ENCODE measurements at places on chromosomes 7 and 10.

GRCh38 chr7:94127026-94127425 is 122.9 kb upstream of the BET1 start:
- DNase-seq: no peak

GRCh38 chr10:62540389-62540788 is 166.2 kb downstream of the ZNF365 start:
- DNase-seq: no peak

- DNase-seq: no peak
These were observed 39.7 kb upstream of the HPS1 start for GRCh38 chr10:98486421-98486820.

- no peak for DNase-seq
These were observed 44.6 kb downstream of the COL28A1 start for GRCh38 chr7:7491044-7491443.

DNA sequence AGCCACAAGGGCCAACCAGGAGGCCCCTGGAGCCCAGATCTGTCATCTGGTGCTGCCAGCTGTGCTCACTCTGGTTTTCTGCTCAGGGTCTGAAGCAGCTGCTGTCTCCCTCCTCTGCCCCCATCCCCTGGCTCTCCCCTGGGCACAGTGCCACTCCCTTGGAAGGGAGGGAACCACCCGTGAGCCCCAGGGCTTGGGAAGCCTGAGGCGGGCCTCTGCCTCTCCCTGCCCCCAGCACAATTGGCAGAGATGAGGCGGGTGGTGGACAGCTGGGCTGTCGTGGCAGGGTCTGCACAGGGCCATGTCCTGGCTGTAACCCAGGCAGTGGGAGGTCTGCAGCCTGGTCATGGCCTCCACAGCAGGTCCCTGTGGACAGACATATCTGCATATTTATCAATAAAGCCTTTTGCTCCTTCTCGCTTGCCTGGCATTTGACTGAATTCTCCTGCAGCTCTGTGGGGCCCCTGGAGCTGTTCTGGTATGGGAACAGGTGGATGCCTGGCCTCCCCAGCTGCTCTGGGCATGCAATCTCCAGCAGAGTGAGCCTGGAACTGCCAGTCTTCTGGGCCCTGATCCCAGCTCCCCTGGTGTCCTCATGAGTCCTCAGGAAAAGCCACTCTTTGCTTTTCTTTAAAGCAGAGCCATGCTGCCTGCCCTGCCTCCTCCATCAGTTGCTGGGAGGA is 1.6 kb upstream of the ANKRD2 start:
- no peak for DNase-seq

GRCh38 chr7:137017221-137017620 is 148.8 kb downstream of the CHRM2 start:
- no peak for DNase-seq

DNA sequence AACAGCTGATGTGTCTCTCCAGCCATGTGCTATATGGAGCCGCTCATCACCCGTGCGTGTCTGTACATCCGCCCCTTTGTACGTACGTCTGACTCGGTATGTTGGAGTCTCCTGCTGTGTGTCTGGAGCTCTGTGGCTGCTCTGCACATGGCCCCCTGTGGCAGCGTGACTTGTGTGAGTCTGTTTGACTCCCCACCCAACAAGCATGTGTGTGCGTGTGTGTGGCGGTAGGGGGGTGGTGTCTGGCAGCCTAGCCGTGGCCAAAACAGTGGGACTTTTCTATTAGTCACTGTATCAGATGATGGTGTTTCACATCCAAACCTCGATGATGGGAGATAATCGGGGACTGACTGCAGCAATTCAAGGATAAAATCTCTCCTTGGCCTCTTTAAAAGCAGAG is 94.1 kb downstream of the COL13A1 start:
- DNase-seq: no peak

DNA sequence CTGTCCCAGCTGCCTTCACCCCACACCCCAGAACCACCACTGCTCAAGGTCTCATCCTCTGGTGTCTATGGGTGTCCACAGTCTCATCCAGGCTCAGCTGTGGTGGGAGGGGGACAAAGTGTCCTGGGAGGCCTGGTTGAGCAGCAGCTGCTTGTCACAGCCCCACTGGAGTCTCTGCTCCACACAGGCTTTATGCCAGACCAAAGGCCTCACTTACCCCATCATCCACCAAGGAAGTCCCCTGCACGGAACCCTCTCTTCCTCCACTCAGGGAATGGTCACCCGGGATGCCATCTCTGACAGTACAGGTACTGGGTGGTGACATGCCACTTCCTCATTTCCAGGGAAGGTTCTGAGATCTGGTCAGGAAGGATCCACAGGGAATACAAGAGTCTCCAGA is 925.4 kb upstream of the ZNF722 start:
- no peak for DNase-seq

DNA sequence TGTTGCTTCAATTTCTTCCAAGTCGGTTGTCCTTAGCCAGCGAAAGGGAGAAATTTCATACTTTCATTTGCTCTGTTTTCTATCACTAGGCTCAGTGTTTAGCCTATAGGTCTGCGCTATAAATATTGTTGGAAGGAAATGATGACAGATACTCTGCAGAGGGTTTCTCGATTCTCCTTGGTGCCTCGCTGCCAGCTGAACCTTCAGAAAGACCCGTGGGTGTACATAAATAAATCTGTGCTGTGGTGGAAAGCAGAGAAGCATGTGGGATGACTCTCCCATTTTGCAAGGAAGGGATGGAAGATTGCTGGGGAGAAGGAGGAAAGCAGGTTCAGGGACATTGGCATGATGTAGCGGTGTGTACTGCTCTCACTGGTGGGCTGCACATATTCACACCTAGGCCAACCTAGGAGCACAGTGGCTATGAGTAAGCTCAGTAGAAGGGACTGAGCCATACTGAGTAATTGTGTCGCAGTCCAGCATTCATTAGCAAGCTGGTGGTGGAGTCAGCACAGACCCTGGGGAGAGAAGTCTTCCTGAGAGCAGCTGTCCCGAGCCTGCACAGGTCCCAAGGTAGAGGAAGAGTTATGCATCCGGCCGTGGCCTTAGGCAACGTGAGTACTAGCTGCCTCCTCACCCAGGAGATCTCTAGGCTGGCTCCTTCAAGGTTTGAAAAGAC is 50.5 kb downstream of the PNLIPRP3 start:
- no peak for DNase-seq

DNA sequence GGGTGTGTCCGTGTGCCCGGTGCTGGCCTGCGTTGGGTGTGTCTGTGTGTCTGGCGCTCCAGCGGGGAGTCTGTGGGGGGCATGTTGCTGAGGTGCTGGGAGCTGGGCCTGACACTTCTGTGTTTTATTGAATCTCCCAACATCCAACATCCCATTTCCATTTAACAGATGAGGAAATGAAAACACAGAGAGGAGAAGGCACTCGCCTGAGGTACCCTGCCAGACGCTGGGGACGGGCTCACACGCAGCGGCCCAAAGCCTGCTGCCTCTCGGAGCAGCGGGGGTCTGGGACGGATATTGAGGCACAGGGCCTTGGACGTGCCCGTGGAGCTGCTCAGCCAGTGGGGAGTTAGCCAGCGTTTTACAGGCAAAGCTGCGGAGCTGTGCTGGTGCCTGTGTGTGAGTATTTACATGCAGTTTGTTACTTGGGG is 133.9 kb downstream of the DNAJB6 start:
- DNase-seq: no peak

DNA sequence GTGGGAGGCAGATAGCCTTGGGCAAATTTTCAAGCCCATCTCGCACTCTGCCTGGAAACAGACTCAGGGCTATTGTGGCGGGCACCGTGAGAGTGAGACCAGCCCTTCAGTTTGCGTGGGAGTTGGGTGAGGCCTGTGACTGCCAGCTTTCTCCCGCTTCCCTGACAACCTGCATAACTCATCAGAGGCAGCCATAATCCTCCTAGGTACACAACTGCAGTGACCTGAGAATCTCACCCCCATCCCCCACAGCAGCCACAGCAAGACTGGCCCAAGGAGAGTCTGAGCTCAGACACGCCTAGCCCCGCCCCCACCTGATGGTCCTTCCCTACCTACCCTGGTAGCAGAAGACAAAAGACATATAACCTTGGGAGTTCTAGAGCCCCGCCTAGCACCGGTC is 275.4 kb downstream of the GRID1 start:
- no peak for DNase-seq

DNA sequence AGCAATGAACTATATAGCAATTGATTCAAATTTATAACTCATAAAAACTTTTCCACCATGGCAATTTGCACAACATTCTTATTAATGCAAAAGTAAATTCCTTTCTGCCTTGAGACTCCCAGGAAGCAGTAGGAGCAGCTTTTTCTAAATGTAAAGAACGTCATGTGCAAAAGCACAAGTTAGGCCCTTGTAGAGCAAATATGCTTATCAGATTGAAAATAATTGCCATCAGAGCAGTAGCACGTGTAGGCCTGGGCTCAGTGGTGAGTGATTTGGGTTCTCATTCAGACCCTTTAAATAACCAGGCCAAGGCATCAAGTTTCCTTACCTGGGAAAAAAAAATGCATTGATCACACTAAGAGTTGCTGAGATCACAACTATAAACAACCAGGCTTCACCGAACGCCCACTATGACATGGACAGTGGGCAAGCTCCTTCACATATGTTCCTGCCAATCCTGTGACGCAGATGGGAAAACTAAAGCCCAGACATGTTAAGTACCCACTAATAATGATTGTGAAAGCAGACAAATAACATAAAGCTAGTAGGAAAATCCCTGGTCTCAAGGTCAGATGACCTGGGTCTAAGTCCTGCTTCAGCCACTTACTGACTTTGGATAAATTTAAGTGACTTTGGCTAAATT is 22.1 kb upstream of the SAR1A start:
- DNase-seq: no peak

- no peak for DNase-seq
These were observed 1.3 kb upstream of the ITPRIP start for GRCh38 chr10:104339469-104340110.

DNA sequence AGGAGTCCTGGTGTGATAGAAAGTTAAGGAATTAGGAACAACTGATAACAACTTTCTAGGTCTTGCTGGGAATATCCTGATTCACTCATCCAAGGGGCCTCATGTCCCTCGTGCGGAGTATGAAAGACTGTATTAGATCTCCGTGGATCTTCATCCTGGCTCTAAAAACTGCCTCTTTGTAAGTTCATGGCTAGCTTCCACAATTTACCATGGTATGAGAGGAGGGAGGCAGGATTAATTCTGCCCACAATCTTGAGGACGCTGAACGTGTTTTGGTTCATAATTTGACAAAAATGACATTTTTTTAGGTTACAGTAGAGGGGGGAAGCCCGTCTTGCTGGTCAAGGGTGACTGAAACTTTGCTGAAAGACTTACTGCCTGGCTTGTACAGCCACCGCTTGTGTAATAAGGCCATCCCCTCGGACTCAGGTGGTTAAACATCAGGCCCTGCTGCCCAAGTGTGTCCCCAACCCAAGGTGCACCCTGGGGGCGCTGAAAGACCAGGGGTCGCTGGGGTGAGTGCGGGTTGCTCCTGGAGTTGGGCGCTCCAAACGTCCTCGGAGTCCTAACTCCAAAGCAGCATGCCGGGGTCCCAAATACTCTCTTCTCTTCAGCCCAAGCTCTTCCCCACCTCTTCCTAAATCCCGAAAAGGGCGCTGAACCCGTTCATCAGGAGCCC is 733 bp downstream of the HIBADH start:
- no peak for DNase-seq

- no peak for DNase-seq
These were observed 41.1 kb downstream of the PUS7 start for GRCh38 chr7:105480931-105481330.

DNA sequence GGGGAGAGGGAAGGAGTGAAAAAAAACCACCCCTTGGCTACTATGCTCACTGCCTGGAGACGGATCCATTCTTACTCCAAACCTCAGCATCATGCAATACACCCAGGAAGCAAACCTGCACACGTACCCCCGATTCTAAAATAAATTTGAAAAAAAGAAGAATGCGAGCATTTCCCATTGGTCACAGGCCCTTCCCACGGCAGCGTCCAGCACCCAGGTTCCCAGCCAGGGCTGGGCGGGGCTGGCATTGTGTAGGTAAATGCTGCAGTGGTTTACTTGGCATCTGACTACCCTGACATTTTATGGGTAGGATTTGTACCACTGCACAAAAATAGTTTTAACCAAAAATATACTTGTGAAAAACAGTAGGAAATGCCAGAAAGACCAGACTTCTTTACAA is 418.9 kb downstream of the DNAJB6 start:
- no peak for DNase-seq

GRCh38 chr10:76375761-76376160 is 944.3 kb downstream of the LRMDA start:
- no peak for DNase-seq

DNA sequence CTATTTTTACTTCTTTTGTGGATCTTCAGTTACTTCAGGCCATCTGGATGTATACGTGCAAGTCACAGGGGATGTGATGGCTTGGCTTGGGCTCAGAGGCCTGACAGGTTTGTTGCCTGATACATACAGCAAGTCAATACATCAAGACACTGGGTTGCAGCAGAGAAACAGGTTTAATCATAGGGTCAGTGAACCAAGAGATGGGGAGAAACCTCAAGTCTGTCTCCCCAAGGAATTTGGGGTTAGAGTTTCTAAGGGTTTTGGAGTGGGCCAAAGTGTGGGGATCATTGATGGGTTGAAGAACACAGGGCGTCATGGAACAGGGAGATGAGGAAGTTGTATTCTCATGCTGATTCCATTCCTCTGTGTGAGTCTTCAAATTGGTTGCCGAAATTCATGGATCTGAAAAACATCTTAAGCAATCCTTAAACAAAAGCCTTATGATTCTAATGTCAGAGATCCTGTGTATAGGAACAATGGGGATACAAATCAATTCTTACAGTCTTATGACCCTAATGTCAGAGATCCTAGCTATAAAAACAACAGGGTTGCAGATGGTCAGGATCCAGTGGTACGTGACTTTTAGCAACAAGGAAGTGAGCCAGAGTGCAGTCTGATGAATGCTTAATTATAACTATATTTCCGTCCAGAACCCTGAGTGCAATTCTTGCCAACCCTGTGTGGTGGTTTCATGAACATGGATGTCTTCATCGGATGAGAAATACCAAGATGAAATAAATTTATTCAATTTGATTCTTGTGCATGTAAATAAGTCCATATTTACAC is 18.9 kb downstream of the OTUD1 start:
- DNase-seq: no peak

- DNase-seq: no peak
These were observed 57.4 kb upstream of the TFEC start for GRCh38 chr7:116087984-116088383.

GRCh38 chr10:79190740-79191261 is 122.0 kb downstream of the ZMIZ1 start:
- no peak for DNase-seq

DNA sequence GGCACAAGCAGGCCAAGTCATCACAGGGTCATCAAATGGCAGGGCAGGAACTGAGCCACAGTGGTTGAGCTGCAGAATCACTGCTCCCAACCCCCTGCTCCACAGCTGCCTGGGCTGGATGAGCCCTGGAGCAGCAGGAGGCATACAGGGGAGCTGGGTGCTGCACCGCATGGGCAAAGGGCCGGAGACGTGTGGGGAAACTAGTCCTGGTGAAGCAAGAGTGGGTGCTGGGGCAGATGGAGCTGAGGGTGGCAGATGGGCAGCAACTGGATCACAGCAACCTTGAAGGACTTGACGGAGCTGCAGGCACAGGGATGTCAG is 16.0 kb upstream of the VOPP1 start:
- no peak for DNase-seq

All from stimulated activated CD8-positive, alpha-beta memory T cell treated with anti-CD3 and anti-CD28 coated beads, Interleukin-4, amount 100 ng/mL, for 1 hour (primary cell).